ENCODE measurements at places on chromosomes 2 and 18.

GRCh38 chr2:195304310-195304709, 352.7 kb upstream of the SLC39A10 start:
- peak; percentile 52 for DNase-seq

DNA sequence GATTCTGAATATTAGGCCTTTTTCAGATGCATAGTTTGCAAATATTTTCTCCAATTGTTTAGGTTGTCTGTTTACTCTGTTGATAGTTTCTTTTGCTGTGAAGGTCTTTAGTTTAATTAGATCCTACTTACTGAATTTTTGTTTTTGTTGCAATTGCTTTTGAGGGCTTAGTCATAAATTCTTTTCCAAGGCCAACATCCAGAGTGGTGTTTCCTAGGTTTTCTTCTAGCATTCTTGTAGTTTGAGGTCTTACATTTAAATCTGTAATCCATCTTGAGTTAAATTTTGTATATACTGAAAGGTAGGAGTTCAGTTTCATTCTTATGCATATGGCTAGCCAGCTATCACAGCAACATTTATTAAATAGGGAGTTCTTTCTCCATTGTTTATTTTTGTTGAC, 404.8 kb downstream of the LNPK start:
- DNase-seq: no peak

GRCh38 chr2:241910604-241911520, 41.3 kb downstream of the RTP5 start:
- DNase-seq: no peak

- DNase-seq: no peak
These were observed 44.8 kb downstream of the PAX8 start for GRCh38 chr2:113233593-113234550.

DNA sequence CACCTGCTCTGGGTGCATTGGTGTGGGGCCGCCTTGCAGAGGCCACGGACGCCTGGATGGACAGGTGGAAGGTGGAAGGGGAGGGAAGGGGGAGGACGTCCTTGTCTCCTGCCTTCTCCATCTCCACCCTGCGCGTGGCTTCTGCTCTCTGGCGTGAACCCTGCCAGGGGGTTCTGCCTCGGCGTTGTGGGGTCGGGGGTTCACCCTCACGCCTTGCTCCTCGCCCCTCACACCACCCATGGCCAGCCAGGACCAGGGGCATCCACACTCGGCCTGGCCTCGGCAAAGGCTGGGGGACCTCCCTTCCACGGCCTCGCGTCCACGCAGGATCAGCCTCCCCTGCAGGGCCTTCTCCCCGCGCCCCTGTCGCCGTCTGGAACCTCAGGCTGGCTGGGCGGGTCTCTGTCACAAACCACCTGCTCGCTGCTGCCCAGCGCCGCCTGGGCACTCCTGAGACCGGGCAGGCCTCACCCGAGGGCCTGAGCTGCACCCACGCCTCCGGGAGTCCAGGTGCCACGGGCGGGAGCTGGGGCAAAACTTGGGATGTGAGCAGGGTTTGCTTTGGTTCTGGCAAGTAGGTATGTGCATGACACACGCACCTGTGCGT, 655.9 kb downstream of the GALR1 start:
- no peak for DNase-seq

GRCh38 chr2:23513872-23514793, 129.2 kb downstream of the KLHL29 start:
- DNase-seq: no peak

DNA sequence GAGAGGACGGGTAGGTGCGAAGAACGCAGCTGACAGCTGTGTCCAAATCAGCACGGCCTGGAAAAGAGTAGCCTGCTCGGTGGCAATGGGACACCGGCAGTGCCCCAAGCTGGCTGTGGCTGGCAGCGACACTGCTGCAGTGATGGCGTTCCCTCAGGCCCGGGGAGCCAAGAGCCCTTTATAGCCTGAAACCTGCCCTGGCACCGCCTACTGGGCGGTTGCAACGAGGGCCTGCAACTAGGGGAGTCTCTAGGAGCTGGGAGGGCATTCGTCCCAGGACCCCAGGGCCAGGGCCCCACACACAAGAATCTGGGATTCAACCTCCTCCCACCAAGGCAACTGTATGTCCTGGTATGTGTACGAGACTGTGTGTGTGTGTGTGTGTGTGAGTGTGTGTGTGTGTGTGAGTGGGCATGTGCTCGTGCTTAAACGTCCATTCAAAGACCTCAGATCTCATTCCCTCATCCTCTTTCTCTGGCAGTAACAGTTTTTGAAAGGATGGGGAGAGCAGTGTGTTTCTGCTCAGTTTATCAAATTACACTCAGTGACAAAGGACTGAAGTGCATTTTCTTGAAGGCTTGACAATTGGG, 6.8 kb upstream of the CYP26B1 start:
- DNase-seq: no peak

- no peak for DNase-seq
These were observed 234.5 kb downstream of the PAX3 start for GRCh38 chr2:222064286-222064685.

- DNase-seq: peak; percentile 65
These were observed 1.8 kb upstream of the NFATC1 start for GRCh38 chr18:79393635-79394533.

GRCh38 chr2:85445316-85446295, 27.1 kb downstream of the SH2D6 start:
- DNase-seq: peak; percentile 75

DNA sequence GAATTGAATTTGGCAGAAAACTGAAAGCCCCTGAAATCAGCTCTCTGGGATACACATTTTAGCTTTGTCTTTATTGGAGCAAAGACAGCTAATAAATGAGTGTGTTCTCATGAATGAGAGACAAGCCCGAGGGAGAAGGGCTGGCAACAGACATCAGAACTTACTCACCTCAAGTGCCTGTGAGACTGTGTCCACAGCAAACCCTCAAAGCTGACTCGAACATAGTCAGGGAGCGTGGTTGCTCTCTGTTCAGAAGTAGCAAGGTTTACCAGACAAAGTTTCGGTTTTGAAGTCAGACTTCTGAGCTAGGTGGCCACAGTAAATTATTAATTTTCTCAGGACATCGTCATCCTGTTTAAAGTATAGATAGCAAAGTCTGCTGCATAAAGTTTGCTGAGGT, 207.9 kb downstream of the CMPK2 start:
- DNase-seq: no peak

DNA sequence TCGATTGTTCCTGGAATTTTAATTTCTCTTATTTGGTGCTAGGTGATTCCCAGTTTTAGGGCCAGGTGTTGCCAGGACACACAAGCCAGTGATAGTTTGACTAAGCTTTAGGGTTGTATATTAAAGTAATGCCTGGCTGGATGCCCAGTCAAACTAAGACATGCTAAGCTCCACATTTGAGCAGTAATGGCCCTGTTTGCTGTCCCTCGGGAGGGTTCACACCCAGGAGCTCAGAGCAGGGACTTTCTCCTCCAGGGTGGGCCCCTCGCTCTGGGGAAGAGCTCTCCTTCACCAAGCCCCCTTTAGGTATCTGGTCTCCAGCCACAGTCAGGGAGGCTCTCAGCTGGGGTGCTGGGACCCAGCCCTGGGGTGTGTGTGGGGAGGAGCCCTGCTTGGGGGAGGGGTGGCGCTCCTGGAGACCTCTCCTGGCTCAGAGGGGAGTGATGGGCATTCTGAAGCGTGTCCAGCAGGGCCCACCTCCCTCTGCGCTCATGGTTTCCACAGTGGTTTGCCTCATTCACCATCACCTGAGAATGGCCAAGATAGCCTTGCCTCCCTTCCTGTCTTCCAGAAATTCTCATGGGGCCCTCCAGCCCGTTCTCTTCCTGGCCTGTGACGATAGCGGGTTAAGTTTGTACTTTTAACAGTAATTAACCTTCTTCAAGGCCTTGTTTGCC, 31.7 kb downstream of the INPP4A start:
- no peak for DNase-seq

DNA sequence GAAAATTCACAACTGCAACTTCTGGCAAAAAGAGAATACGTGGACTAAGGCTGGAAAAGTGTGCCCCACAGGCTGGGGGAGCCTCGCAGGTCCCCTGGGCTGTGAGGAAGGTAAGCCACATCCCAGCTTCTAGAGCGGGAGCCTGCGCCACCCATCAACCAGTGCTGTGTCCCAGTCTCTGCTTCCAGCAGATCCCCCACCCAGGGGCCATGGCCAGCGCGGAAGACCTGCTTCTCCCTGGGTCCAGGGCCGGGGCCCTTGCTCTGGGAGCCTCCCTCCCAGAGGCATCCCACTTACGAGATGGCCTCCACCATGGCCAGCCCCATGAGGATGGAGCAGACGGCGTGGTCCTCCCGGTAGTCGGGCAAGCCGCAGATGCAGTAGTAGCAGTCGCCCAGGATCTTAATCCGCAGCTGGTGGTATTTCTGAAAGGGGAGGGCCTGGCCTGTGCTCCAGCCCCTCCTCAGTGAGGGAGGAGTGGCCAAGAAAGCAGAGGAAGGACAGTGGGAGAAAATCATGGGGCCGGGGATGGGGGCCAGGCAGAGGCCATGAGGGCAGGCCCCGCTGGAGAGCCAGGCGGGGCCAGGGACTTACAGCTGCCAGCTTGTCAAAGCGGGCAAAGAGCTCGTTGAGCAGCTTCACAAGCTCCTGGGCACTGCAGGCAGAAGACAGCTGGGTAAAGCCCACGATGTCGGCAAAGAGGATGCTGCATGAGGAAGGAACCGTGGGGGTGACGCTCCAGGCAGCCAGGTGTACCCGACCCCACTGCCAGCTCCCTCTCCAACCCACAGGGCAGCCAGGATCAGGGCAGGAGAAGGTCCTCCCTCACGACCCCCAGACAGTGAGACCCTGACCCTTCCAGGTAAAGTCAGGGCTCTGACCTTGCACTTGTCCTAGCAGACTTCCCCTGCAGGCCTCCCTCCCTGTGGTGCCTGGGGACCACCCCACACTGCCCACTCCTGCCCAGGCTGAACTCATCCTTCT, 48.0 kb downstream of the CENPO start:
- DNase-seq: no peak

- peak; percentile 21 for DNase-seq
These were observed 63.0 kb downstream of the NPAS2 start for GRCh38 chr2:100882645-100883613.

DNA sequence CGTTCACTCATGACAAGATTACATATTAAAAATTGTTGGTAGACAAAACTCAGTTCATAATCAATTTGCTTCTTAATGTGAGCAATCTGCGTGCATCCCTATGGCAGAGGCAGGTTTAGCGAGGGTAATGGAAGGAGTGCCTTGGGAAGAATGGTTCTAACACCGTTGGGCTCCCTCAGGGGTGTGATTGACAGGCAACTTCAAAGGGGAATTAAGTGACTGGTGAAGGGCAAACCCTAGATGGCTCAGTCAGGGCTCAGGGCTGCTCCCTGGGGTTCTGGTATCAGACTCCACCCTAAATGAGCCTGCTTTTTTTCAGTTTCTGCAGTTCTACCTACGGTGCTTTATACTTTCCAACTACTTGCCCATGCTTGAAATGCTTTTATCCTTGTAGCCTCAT, 419.5 kb upstream of the CELF4 start:
- no peak for DNase-seq

- DNase-seq: peak; percentile 15
These were observed 70.3 kb downstream of the MAIP1 start for GRCh38 chr2:200025717-200026116.

GRCh38 chr2:54076586-54076985, 38.8 kb upstream of the ACYP2 start:
- DNase-seq: no peak

DNA sequence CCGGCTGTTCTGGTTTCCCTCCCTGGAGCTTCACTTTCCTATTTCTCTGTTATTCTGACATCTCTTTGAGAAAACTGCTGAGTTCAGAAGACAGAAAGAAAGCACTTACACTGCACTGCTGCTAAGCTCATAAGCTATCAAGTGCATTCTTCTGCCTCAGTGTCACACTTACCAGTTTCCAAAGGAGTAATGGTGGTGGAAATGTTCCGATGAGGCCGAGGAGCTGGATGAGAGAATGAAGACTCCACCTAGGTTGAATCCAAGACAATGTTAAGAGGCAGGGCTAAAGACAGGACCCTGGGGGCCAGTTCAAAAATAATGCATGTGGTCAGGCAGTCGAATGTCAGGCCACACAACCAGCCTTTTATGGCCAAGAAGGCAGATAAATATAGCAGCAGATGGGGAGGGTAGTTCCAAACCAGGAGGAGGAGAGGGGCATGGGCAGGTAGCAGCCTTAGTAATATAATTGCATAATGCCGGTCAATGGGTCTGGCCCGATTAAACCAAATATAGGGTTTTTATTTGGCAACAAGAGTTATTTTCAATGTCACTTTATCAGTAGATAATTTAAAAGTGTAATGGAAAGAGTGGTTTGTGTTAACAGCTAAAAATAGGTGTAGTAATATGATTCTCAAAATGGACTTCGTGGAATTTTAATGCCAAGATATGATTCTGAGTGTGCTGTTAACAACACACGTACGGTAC, at the start of gene MYOM1:
Gene MYOM1 (minus strand): TSS at position 338 of the 705 bp plus-strand sequence. CDS start 4,745 bp downstream, outside the sequence.
- DNase-seq: no peak

DNA sequence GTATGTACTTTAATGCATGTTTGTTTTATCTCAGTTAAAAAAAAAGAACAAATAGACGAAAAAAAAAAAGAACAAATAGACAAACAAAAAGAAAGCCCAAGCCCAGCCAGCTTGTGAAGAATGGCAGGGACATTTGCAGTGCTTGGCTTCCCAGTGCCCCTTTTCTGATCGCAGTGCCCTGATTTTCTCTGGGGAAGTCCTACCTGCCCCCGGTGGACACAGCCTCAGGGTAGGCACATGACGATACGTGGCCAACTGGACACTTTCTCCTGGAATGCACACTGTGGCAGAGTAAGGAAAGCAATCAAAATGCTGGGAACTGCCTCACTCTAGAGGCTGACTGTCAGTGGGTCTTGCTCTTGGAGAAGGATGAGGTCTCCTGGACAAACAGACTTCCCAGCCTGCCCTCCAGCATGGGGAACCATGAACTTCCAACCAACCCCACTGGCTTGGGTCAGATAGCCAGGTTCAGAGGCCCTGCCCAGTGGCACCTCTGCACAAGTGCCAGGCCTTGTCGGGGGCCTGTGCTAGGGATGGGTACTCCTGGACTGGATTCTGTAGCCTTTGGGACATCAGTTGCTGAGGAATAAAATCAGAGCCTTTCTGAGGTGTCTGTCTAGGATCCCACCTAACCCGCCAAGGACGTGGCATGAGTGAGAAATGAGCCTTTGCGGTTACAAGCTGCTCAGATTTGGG, 76.7 kb downstream of the INHBB start:
- DNase-seq: no peak

DNA sequence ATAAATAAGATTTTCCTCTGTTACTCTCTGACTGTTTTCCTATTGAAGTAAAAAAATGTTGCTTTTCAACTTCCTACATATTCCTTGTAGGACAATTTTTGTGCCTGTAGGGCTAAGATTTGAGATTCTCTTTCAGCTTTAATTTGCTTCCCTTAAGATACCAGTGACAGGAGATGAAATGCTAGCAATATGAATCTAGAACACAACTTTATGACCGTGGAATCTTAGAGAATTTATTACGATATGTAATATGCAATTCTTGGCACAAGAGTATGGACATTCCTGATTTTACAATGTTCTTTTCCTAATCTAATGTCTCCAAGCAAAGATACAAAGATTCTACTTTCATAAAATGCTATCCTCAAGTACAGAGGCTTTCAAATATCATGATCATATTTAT, 180.9 kb downstream of the KCNE4 start:
- no peak for DNase-seq

- no peak for DNase-seq
These were observed 41.2 kb downstream of the SP100 start for GRCh38 chr2:230457073-230457768.
